ENCODE measurements at places on chromosomes 7 and 10. TPM values are rescaled to one million over a fixed set of nuclear protein-coding genes. Genes with fewer than 3 reads are reported as not detected.

- no peak for DNase-seq
These were observed 201.4 kb downstream of the TNS3 start for GRCh38 chr7:47380325-47381133.

ARHGAP22 gene
- 0.41 TPM for total RNA-seq

DNA sequence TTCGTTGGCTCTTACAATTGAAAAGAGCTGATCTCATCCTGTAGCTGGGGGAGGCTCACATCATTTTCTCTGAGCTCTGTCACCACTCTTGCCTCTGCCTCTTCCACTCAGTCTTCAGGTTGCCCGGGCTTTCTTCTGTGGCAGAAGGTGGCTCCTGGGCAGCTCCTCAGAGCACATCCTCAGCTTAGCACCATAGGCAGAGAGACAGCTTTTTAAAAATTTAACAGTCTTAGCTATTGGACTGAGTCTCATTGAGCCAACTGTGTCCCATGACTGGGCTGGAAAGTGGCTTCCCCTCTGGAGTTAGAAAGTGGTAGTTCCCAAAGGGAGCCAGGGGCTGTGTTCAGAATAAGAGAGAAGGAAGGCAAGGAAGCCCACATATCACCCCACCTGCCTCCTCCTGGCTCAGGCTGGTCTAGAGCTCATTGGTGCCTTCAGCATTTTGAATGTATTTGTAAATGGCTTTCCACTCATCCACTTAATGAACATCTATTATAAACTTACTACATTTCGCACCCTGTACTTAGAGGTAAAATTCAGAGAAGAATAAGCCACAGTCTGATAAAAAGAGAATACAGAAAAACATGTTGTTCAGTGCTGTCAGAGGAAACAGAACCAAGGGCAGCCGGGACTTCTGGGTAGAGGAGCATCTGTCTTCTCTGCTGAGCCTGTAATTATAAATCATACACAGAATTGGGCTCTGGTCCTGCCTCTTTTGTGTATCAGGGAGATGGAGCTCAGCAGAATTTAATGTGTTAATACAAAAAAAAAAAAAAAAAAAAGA lies 119.3 kb downstream of the WDFY4 start:
- DNase-seq: no peak

DYNC1I1 gene
- not detected for total RNA-seq

DNA sequence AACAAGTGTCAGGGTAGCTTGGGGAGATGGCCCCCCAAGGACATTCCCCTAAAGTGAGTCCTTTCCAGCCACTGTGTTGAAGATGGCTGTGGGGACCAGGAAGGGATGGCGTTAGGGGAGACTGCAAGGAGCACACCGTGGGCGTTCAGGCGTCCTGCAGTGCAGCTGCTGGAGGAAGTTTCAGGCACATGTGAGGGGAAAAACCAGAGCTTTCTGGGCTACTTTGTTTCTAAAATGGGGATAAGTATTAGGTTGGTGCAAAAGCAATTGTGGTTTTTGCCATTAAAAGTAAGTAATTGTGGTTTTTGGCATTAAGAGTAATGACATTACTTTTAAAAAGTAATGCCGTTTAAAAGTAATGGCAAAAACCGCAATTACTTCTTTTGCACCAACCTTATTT lies 14.3 kb downstream of the PRF1 start:
- DNase-seq: peak; percentile 55

RET gene
- 0.06 TPM for total RNA-seq

DNA sequence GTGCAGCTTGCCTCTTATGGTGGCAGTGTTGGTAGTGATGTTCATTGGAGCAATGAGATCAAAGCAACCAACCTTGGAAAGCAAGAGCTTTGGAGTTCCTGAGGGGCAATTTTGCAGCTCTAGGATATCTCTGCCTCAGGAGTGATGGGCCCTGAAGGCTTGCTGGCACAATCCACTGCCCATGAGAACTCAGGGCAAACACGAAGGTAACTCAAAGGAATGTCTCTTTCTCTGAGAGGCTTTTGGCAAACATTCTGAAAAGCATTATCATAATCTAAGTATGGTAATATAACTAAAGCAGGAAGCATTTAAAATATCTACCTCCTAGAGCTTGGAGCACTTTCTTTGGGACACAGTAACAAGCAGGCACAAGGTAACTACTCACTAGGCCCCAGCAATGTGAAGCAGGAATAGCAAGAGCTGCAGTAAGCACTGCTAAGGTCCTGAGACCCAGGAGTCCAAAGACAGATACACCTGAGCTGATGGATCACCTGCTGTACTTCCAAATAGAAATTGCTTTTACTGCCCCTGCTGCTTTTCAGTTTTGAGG lies 103.1 kb downstream of the NRF1 start:
- DNase-seq: no peak

GRCh38 chr7:73865738-73866445 lies 4.9 kb downstream of the TMEM270 start:
- peak; percentile 44 for DNase-seq

GRCh38 chr10:87826653-87827052 lies 8.6 kb upstream of the ATAD1 start:
- DNase-seq: no peak

ERVW-1 gene
- not detected for total RNA-seq

DNA sequence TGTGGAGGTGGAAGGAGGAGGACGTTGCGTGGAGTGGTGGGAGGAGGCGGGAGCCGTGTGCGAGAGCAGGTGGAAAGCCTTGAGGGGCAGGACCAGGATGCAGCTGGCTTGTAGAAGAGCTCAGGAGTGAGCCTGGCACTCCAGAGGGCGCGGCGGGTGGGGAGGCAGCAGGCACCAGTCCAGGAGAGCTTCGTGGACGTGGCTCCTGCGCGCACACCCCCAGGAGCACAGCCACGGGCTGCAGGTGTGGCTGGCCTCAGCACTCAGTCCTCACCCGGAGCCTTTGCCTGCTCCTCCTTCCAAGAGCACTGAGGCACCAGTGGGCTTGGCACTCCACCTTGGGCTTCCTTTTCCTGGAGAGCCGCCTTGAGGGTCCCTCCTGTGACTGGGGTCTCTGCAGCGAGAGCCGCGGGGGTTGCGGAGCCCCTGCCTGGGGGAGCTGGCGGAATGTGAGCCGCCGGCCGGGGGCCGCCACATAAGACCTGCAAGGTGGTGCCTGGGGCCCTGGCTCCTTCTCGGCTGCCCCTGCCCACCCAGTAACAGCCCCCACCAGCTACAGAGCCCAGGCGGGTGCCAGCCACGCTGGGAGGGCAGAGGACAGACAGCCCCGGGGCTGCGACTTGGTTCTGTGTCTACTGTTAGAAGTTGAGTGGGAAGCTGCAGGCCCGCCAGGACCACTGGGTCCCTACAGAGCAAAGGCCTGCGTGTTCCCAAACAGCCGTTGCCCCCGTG lies 11.1 kb downstream of the MAFK start:
- no peak for DNase-seq

- DNase-seq: no peak
These were observed 206.3 kb downstream of the FANK1 start for GRCh38 chr10:126102636-126103035.

GRCh38 chr10:71989661-71990454 lies 25.7 kb downstream of the CHST3 start:
- no peak for DNase-seq

GRCh38 chr10:49066944-49067730 lies 48.2 kb downstream of the VSTM4 start:
- DNase-seq: no peak

- no peak for DNase-seq
These were observed 217.6 kb downstream of the MLLT10 start for GRCh38 chr10:21751341-21752310.

- DNase-seq: no peak
These were observed 96.5 kb upstream of the GPR22 start for GRCh38 chr7:107373354-107373753.

POLR1F gene
- total RNA-seq: 23.9 TPM

DNA sequence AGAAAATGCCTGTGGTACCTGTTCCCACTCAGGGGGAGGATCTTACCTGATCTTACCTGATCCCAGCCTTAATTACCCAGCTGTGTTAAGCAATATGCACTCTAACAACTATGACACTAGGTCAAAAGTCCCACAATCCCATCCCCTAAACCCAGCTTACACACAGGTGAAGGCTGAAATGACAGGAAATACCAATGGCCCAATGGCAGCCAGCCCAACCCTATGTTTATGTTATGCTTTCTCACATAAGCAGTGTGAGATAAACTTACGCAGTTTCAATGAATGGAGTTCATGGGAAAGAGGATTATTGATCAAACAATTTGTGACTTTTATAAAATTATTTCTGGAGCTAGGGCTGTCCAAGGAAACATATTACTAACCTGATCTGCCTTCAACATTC lies 91.9 kb downstream of the GPAM start:
- no peak for DNase-seq

- DNase-seq: no peak
These were observed 82.7 kb downstream of the PAX2 start for GRCh38 chr10:100827819-100828737.

GRCh38 chr10:16674147-16674703 lies 143.0 kb downstream of the RSU1 start:
- DNase-seq: no peak

GRCh38 chr7:101877882-101878591 lies 60.6 kb downstream of the CUX1 start:
- no peak for DNase-seq

GRCh38 chr7:79520543-79520942 lies 67.1 kb upstream of the MAGI2 start:
- DNase-seq: no peak
